GM20000 (cell line): ENCODE measurements at places on chromosomes 1 and 21.

DNA sequence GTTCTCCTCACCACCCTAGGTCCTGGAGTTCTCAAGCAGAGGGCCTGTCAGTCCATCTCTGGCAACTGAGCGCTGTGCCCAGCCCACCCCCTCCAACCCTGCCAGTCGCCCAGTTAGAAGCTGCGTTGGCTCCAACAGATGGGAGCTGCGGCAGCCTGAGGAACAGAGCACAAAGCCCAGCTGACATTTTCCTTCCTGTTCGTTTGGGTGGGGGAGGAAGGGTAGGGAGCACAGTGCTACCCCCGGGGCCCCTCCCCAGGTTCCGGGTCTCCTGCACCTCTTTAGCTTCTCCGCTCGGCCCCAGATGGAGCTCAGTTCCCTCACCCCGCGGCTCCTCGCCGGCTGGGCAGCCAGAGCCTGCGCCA lies 1.4 kb downstream of the LRRN2 start:
- no peak for DNase-seq

- DNase-seq = no peak
Measured at GRCh38 chr1:233990486-233990885, 86.0 kb downstream of the SLC35F3 start.

- DNase-seq = peak; percentile 5
Measured at GRCh38 chr1:88191917-88192316, 492.2 kb upstream of the PKN2 start.

GRCh38 chr1:223641523-223642039 lies 23.9 kb downstream of the CAPN8 start:
- DNase-seq = no peak

GRCh38 chr1:221246628-221247415 lies 367.6 kb downstream of the HLX start:
- DNase-seq = no peak

DNA sequence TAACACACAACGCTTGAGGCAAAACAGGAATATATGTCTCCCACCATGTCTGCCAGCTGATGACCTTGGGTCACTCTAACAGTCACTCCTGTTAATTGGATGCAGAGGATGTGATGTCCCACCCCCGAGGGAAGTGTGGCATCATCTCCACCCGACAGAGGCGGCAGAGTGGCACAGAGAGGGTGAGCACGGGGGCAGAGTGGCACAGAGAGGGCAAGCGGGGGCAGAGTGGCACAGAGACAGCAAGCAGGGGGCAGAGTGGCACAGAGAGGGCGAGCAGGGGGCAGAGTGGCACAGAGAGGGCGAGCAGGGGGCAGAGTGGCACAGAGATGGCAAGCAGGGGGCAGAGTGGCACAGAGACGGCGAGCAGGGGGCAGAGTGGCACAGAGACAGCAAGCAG lies 44.3 kb downstream of the DISP3 start:
- DNase-seq = no peak

GRCh38 chr1:33237579-33237978 lies 18.7 kb upstream of the ZNF362 start:
- DNase-seq = no peak

DNA sequence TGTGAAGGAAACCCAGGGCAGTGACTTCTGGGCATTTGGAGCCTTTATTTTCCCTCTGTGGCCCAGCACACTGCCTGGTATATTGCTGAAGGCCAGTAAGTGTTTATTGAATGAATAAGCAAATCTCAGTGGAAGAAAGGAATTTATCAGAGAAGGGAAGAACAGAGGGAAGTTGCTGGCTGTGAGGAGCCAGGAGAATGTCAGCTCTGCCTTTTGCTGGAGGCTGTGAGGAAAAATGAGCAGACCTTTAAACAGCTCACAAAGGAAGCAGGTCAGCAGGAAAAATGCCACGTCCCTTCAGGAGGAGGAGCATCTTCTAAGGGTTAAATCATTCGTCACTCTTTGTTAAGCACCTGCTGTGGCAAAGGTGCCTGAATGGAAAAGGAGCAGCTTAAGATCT lies 75.9 kb downstream of the GIPC2 start:
- no peak for DNase-seq

DNA sequence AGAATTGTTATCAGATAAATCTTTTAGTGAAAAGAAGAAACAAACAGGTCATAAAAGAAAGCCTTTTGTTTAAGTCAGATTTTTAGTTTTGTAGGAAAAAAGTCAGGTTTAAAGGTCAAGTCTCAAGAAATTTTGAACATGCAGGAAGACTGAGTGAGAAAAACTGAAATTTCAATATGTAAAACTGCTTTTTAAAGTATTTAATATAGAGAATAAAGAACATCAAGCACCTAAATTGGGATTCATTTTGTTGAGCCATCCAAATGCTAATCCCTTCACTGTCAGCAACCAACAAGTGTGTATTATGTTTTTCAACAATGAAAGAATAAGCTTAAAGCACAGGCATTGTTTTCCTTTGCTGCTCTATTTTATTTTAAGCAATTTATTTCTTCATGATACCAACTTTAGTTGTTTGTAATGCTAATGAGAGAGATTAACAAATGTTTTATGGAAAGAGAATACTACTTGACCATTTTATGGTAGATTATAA lies 114.9 kb upstream of the SERTAD4 start:
- no peak for DNase-seq

GRCh38 chr1:8397511-8397910 lies 79.6 kb downstream of the SLC45A1 start:
- peak; percentile 56 for DNase-seq

GRCh38 chr1:84737590-84737989 lies 47.3 kb upstream of the SSX2IP start:
- no peak for DNase-seq

DNA sequence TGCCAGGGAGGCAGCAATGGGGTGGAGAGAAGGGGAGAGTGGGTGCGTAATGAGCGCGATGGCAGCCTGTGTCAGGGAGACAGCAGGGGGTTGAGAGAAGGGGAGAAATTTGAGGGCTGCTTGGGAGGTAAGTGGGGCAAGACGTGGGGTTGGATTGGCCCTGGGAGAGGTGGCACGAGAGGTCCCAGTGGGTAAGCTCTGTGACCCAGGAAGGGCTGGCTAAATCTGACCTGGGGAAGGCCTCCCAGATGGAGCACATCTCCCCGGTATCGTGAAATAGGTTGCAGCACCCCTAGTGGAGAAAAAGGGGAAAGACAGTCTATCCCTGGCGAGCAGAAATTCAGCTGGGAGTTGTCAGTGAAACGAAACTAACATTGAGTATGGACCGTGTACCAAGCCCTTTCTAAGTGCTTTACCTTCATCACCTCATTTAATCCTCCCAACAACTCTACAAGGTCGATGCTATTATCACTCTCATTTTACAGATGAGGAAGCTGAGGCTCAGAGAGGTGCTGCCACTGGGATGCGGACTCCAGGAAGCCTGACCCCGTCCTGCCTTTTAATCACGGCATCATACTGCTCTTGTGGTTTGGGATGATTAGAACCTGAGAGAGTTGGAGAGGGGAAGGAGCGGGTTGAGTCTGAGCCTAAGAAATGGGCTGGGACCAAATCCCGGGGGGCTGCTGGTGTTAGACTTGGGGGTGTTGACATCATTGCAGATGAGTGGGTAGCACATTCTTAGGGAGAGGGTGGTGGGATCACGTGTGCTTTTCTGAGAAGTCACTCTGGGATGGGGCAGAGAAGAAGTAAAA lies 56.6 kb upstream of the RPL11 start:
- peak; percentile 76 for DNase-seq

- no peak for DNase-seq
Measured at GRCh38 chr1:54234284-54234683, 34.3 kb downstream of the MRPL37 start.

GRCh38 chr1:67078291-67078690 lies 24.3 kb upstream of the SLC35D1 start:
- DNase-seq = no peak

DNA sequence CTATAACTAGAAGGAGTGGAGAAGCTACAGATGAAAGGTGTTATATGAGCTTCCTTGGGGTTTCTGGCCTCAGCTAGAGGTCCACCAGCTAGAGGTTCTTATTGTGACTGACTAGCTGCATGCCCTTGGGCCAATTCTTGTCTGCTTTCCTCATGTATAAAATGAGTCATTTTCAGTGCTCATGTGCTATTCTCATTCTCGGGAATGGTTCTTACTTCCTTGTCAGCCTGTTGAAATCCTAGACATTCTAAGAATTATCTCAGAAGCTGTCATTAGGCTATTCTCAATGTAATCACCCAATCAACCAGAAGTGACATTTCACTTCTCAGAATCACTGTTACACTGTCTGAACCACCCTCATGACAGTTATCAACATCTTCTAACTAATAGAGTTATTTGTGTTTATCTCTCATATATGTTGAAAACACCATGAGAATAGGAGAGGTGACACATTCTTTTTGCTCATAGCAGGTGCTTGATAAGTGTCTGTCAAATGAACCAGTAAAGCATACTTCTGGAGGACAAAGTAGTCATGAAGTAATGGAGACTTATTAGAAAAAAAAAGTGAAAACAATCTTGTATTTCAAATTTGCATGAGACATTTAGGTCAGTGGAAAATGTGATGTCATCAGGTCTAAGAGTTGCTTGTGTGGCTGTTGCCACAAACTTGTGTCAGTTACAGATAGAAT lies 122.8 kb upstream of the IVNS1ABP start:
- peak; percentile 51 for DNase-seq

DNA sequence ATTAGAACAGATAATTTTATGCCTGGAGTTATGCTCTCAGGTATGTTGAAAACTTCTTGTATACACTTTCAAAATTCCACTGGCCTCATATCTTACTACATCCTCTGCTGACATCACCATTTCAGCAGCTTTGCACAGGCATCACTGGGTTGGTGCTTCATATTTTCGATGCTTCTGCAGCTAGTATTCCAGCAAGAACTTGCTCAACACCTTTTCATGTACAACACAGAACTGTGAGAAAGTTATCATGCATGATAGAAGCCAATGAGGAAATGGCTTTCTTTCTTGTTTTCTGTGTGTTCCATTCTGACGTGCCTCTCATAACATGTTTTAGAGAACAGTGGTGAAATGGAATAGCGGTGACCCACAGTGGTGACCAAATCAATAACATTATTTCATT lies 5.1 kb upstream of the GBP5 start:
- no peak for DNase-seq

DNA sequence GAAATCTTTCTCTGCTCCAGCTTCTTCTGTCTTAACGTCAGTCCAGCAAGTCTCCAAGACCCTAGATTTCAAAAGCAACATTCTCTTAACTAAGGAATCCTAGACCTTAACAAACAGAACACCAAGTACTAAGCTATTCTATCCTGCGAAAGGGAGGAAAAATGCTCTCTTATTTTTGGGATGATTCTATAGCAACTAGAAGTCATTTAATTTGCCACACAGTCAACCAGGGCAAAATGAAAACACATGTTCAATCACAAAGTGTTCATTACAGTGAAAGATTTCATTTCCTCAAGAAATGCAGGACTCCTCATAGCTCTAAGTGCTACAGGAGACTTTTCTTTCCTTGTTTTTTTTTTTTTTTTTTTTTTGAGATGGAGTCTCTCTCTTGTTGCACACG lies 36.2 kb upstream of the DOCK7 start:
- no peak for DNase-seq

DNA sequence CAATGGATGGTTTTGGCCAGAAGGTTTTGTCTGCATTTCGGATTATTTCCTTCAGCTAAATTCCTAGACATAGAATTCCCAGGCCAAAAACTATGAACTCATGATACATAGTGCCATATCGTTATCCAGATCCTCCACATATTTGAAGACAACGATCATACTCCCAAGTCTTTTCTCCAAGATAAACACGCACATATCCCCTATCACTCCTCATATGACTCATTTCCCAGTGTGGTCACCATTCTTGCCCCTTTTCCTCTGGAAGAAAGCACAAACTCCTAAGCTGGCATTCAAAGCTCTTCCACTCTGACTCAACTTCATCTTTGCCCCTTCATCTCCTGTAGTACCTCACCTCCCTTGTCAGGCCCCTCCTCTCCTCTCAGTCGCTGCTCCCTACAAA lies 277.6 kb downstream of the PLPP3 start:
- no peak for DNase-seq

GRCh38 chr1:11320153-11320936 lies 47.3 kb downstream of the UBIAD1 start:
- peak; percentile 72 for DNase-seq

DNA sequence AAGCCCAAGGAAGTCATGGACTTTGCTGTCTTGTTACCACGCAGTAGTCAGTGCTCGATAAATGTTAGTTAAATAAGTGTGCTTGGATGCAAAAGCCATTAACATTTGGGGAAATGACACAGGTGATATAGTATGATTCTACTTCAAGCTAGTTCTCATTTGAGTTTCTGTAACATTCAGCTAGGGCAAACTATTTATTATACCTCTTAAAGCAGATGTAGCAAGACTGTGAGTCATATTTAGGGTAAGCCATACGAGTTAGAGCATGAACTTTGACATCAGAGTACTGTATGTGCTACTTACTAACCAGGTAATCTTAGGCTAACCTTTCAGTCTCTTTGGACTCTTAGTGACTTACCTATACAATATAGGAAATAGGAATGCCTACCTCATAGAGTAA lies 21.0 kb downstream of the CLCA4 start:
- no peak for DNase-seq
